ENCODE measurements at places on chromosomes 11 and 22. TPM values are rescaled to one million over a fixed set of nuclear protein-coding genes. Genes with fewer than 3 reads are reported as not detected.

- DNase-seq = no peak
- peaks cover 22% of the 10 kb centered on the region for H3K4me1 ChIP-seq
- H3K27me3 ChIP-seq = no peaks in the 10 kb centered on the region
- H3K4me3 ChIP-seq = no peak within 1 kb of the TSS
- no peak within 1 kb of the TSS for H3K27ac ChIP-seq
These were observed at the start of gene MOB2 for GRCh38 chr11:1486054-1486825. Gene MOB2 (minus strand): TSS chr11:1486779. CDS start chr11:1486556, 223 bp downstream.

GRCh38 chr11:14537134-14537599 is 17.0 kb upstream of the PSMA1 start:
- DNase-seq = peak; percentile 66
- peaks cover 32% of the 10 kb centered on the region for H3K4me1 ChIP-seq
- peak overlapping the region; percentile 90 for H3K27ac ChIP-seq
- peak overlapping the region; percentile 68 for H3K4me3 ChIP-seq

DNA sequence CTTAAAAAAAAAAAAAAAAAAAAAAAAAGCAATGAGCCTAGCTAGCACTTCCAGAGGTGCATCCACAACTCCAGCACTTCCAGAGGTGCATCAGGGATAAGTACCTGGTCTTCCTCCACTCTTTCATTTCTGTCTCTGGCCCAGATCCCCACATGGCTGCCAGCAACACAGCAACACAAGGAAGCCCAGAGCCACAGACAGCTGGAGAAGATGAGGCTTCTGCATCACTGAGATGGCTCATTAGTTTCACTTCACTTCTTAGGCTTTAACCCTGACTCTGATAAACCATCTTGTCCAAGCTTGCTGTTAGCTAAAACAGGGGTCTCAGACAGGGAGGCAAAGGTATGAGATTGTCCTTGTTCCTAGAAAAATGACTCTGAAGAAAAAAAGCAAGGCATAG is 35.6 kb downstream of the PC start:
- no peak for DNase-seq
- no peaks in the 10 kb centered on the region for H3K4me1 ChIP-seq
- H3K27me3 ChIP-seq = no peaks in the 10 kb centered on the region
- H3K27ac ChIP-seq = no peak overlapping the region

DNA sequence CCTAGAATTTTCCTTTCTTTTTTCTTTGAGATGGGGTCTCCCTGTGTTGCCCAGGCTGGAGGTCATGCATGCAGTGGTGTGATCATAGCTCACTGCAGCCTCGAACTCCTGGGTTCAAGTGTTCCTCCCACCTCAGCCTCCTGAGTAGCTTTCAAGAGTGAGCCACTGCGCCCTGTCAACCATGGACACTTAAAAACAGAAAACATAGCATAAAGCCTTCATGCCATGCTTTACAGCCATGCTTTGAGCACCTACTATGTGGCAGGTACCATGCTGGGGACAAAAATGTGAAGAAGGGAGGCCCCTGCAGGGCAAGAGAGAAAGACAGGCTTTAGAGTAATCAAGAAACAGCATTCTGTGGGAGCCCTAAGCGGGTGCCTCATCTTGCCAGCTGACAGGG is 13.7 kb upstream of the GNB1L start:
- H3K4me1 ChIP-seq = peaks cover 4% of the 10 kb centered on the region
- no peaks in the 10 kb centered on the region for H3K27me3 ChIP-seq
- H3K4me3 ChIP-seq = no peak overlapping the region
- no peak overlapping the region for H3K27ac ChIP-seq
- peak; percentile 2 for DNase-seq
- no peaks in the 10 kb centered on the region for H3K36me3 ChIP-seq

- H3K4me3 ChIP-seq = no peak overlapping the region
- no peaks in the 10 kb centered on the region for H3K36me3 ChIP-seq
- H3K27ac ChIP-seq = no peak overlapping the region
- H3K4me1 ChIP-seq = no peaks in the 10 kb centered on the region
These were observed 349.7 kb downstream of the BUD13 start for GRCh38 chr11:116422956-116423600.

- DNase-seq = no peak
- H3K4me1 ChIP-seq = no peaks in the 10 kb centered on the region
- H3K27ac ChIP-seq = no peak overlapping the region
- H3K36me3 ChIP-seq = no peaks in the 10 kb centered on the region
- no peaks in the 10 kb centered on the region for H3K27me3 ChIP-seq
These were observed 20.8 kb downstream of the ARVCF start for GRCh38 chr22:19995611-19996339.

CBLIF gene
- total RNA-seq = not detected

C2CD2L gene
- total RNA-seq = 20.1 TPM

GRCh38 chr11:10139656-10140055 is 154.4 kb downstream of the SBF2 start:
- DNase-seq = no peak
- no peak overlapping the region for H3K27ac ChIP-seq
- no peak overlapping the region for H3K4me3 ChIP-seq
- peaks cover 4% of the 10 kb centered on the region for H3K36me3 ChIP-seq
- H3K4me1 ChIP-seq = no peaks in the 10 kb centered on the region
- H3K27me3 ChIP-seq = no peaks in the 10 kb centered on the region

CRYBA4 gene
- total RNA-seq = not detected

- no peak for DNase-seq
- H3K36me3 ChIP-seq = peaks cover 1% of the 10 kb centered on the region
- H3K4me3 ChIP-seq = no peak overlapping the region
- no peaks in the 10 kb centered on the region for H3K4me1 ChIP-seq
- no peak overlapping the region for H3K27ac ChIP-seq
- no peaks in the 10 kb centered on the region for H3K27me3 ChIP-seq
These were observed 8.0 kb upstream of the MTMR2 start for GRCh38 chr11:95931916-95932315.

GRCh38 chr22:26286091-26286820 is 117.0 kb downstream of the SEZ6L start:
- no peak overlapping the region for H3K27ac ChIP-seq
- no peaks in the 10 kb centered on the region for H3K4me1 ChIP-seq

GRCh38 chr11:121577106-121577848 is 124.5 kb upstream of the SORL1-AS1 start:
- peaks cover 31% of the 10 kb centered on the region for H3K4me1 ChIP-seq
- H3K4me3 ChIP-seq = no peak overlapping the region
- no peak for DNase-seq
- H3K27ac ChIP-seq = no peak overlapping the region

CSF2RB gene
- 0.14 TPM for total RNA-seq

DNA sequence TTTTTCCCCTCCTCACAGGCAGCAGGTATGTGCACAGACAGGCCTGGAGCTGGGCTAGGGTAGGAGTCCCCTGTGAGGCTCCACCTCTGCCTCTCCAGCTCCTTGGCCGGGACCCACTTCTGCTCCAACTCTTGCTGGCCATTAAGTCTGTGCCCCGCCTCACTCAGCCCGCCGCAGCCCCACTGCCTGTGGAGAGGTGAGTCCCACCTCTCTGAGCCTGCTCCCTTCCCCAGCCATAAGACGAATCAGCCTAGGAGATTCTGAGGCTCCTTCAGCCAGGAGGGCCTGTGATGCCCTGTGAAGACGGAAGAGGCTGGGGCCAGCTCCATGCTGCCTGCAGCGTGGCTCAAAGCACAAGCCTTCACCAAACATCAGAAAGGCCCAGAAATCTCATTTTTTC is 23.0 kb downstream of the TSKU start:
- H3K4me3 ChIP-seq = no peak overlapping the region
- DNase-seq = no peak
- H3K27me3 ChIP-seq = peaks cover 7% of the 10 kb centered on the region
- peaks cover 26% of the 10 kb centered on the region for H3K4me1 ChIP-seq
- no peak overlapping the region for H3K27ac ChIP-seq
- H3K36me3 ChIP-seq = no peaks in the 10 kb centered on the region

MRGPRX4 gene
- not detected for total RNA-seq

DNA sequence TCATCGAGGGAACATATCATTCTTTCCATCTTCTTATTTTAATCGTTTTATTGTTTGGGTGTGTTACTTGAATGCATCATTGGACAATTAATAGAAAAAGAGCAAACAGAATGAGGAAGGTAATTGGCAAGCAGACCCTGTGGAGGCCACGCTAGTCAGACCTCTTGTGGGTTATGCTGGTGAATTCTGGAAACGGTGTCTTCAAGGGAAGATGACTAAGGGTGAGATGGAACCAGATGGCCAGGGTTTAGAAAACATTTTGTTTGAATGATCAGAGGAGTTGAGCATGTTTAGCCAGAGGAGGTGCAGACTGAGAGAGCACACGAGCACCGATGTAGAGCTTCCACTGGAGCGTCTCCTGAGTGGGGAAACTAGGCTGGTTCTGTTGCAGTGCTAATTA is 8.5 kb downstream of the ST14 start:
- H3K4me3 ChIP-seq = no peak overlapping the region
- no peaks in the 10 kb centered on the region for H3K4me1 ChIP-seq
- H3K36me3 ChIP-seq = no peaks in the 10 kb centered on the region

DNA sequence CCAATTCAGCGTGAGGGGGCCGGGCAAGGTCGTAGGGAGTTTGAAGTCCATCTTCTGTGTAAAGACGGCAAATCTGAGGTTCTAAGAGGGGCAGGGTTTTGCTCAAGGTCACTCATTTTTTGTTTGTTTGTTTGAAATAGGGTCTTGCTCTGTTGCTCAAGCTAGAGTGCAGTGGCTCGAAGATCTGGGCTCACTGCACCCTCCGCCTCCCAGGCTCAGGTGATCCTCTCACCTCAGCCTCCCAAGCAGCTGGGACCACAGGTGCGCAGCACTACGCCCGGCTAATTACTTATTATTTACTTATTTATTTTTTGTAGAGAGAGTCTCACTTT is 355 bp upstream of the AP1B1 start:
- peak overlapping the region; percentile 90 for H3K4me3 ChIP-seq
- peaks cover 41% of the 10 kb centered on the region for H3K4me1 ChIP-seq
- H3K27ac ChIP-seq = peak overlapping the region; percentile 82
- DNase-seq = no peak
- H3K36me3 ChIP-seq = peaks cover 2% of the 10 kb centered on the region

- H3K4me1 ChIP-seq = peaks cover 16% of the 10 kb centered on the region
- peaks cover 23% of the 10 kb centered on the region for H3K36me3 ChIP-seq
- no peak for DNase-seq
- no peaks in the 10 kb centered on the region for H3K27me3 ChIP-seq
- no peak overlapping the region for H3K27ac ChIP-seq
These were observed 16.9 kb downstream of the CSNK1E start for GRCh38 chr22:38300197-38300945.

GRCh38 chr11:45798793-45799441 is 6.0 kb upstream of the SLC35C1 start:
- peaks cover 2% of the 10 kb centered on the region for H3K4me1 ChIP-seq
- H3K4me3 ChIP-seq = no peak overlapping the region
- no peak overlapping the region for H3K27ac ChIP-seq
- no peak for DNase-seq

DNA sequence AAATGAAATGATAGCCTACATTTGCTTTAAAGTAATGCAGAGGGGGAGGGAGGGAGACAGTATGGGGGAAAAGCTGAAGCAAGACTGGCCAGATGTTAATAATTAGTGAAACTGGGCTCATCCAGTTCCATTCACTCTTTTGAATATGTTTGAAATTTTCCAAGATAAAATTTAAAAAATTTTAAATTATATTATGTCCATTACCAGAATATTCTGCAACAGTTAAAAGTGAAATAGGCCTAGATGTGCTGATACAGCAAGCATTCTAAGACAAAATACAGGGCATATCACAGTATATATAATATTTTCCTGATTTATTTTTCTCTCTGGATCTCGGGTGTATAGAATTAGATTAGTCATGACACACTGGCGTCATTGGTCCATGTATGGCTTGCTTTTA is 13.6 kb upstream of the ZNRF3 start:
- H3K27me3 ChIP-seq = no peaks in the 10 kb centered on the region
- no peaks in the 10 kb centered on the region for H3K36me3 ChIP-seq
- peaks cover 9% of the 10 kb centered on the region for H3K4me1 ChIP-seq
- no peak overlapping the region for H3K4me3 ChIP-seq

VSIG10L2 gene
- not detected for total RNA-seq

FOSL1 gene
- total RNA-seq = 8.2 TPM

Measured in activated naive CD4-positive, alpha-beta T cell treated with anti-CD3 and anti-CD28 coated beads for 36 hours (primary cell).